ENCODE measurements at places on chromosomes 2 and 18.

- DNase-seq = no peak
Observed at GRCh38 chr2:150607390-150607811, 119.9 kb upstream of the RND3 start.

DNA sequence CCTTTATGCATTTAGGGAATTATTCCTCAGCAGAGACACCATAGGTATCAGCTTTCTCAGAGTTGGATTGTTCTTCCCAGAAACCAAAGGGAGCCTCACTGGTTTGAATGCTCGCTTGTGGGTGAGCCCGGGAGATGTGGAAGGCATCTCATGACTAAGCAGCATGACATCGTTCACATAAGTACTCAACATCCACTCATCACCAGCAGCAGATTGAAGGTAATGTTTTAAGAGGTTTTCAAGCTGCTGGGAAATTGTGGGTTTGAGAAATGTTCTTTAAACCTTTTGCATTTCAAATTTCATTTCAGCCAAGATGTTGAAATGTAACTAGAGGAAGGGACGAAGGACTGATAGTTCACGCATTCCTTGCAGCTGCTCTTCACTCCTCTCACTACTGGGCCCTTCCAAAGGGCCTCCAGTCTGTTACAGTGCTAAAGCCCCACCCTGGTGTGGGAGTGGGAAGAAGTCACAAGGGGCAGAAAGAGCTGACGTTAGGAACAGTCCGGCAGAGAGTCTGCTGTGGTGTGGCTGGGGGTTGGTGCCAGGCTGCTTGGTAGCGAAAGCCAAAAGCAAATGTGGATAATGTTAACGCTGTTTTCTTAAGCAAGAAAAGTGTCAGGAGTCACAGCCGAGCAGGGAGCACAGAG is 324.5 kb upstream of the EPHA4 start:
- no peak for DNase-seq

DNA sequence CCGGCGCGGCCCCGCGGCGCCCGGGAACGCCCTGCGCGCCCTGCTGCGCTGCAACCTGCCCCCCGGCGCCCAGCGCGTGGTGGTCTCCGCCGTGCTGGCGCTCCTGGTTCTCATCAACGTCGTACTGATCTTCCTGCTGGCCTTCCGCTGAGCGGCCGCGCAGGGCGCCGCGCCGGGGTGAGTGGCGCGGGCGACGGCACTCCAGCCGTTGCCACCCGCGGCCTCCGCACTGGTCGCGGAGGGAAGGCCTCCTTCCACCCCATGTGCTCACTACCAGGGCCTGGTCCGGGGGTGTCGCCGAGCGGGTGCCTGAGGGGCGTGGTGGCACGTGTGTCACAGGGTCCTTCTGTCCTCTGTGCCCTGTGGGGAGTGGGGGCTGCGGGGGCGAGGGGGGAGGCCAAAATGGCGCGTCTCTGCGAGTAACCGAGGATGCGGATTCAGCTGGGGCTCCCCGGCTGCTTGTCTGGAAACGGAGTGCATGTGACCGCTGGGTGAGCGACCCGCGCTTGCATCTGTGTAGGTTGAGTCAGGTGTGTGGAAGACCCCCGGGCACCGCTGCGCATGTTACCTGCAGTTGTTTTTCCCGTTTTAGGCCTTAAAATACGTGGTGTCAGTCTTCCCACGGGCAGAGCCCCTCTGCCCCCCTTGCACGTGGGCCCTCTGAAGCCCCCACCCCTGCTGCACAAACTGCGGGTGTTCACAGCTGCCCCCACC is 58.0 kb downstream of the FAM168B start:
- DNase-seq = no peak

DNA sequence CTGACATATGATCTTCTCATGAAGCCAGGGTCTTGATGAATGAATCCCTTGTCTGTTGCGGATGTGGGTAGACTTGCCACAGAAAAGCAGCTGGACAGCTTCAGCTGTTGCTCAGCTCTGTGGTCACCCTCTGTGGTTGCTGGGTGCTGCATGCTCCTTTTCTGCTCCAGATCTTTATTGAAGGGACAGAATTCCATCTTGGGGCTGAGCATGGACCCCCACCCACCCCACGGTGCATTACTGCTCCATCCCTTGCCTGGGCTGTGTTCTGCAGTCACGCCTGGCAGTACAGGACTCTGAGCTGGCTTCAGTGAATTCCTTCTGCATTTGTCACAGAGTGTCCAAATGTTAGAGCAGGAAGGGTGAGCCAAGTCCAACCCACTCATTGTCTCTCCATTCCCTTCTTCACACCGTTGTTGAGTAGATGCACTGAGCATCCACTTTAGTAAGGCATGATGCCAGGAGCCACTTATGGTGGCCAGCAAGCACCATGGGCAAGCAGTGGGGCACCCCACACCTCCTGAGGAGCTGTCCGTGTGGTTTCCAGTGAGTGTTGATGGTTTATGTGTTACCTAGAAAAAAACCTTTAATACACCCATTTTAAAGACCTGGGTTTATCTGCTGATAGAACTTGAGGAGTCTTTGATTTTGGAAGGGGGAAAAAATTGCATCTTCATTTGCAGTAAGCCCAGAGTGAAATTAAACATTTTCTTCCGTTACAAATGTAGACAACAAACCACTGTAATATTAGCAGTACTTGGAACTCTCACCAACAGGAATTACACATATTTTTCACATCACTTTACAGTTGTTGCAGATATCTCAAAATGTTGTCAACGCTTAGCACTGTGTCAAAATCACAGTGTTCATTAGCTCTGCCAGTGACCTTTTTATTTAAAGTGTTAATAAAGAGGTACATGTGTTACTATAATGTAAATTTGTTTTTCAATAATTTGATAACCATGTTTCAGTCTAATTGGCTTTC is 14.7 kb upstream of the ITGB6 start:
- DNase-seq = no peak

- no peak for DNase-seq
Observed at GRCh38 chr2:136253288-136254004, 135.5 kb upstream of the CXCR4 start.

DNA sequence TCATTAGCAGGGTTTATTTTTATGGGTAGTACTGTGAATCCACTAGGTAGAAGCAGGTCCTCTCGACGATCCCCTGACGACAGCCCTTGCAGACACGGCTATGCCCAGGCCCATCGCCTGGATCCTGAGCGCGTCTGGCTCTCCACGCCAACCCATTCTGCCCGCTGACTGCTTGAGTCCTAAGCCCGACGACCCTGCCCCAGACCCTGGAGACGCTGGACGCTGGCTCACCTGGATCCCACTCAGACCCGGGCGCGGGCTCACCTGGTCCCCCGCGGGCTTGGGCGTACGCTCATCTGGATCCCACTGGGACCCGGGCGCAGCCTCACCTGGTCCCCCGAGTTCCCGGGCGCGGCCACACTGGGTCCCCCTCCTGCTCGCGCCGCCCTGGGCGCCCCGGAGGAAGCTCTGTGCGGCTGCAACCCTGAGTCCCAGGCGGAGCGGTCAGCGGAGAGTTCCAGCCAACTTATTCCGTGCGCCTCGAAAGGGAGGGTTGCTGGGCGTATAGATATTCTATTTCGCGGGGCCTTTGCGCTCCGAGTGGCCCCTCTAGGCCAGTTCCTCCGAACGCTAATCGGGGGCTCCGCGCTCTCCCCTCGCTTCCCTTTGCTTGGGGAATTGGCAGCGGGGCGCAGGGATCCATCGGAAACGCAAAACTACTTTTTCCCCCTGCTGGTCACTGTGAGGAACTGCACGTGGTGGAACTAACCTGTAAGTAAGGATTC is 22.4 kb upstream of the RMP24 start:
- DNase-seq = no peak

DNA sequence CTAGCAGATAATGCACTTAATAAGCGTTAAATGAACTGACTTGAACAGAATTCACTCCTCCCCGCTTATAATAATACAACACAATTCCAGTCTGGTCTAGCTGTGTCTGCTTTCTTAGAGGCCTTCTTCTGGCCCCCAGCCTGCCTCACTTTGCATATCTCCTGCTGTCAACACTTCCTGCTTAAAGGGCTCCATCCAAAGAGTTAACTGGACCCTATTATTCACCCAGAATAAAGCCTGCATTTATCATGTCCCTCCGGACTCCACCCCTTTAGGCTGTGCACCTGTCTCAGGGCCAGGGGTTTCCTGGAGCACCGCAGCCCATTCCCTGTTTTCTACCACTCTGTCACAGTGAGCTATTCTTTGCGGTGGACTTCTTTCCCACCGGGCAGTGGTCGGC is 292.8 kb upstream of the FBXO11 start:
- no peak for DNase-seq

DNA sequence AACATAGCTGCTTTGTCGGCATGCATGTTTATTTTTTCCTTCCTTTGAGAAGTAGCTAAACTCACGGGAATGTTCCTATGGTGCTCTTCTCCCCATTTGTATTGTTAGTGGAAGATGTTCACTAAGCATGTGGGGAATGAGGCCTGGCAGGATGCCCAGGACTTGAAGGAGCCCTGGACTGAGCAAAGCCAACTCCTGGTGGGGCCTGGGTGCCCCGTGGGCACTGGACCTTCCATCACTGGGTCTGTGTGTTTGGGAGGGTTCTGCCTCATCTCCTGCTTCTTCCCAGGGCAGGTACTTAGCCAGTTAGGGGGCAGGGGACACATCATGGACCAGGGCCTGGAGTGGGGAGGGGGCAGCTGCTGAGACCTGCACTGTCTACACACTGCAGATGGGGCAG is 49.3 kb downstream of the ACAA2 start:
- DNase-seq = no peak

GRCh38 chr2:38467768-38468455 is 90.8 kb upstream of the ATL2 start:
- no peak for DNase-seq

DNA sequence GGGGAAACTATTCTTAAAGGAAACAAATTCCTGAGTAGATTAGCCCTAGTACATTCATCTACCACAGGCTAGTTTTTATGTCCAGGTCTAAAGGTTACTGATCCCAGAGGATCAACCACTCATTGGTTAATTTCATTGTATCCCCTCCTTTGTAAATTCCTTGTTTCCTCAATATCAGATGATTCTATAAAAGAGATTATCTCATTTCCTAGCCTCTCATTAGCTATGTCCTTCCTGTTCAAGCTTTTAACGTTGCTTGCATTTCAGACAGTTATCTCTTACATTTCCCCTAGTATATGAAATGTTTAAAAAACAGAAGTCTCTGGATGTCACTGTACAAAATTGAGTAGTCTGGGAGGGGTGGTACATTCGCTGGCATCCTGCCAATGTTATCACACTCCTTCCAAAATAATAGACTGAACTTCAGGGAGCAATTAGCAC is 24.2 kb upstream of the ARMC9 start:
- no peak for DNase-seq

DNA sequence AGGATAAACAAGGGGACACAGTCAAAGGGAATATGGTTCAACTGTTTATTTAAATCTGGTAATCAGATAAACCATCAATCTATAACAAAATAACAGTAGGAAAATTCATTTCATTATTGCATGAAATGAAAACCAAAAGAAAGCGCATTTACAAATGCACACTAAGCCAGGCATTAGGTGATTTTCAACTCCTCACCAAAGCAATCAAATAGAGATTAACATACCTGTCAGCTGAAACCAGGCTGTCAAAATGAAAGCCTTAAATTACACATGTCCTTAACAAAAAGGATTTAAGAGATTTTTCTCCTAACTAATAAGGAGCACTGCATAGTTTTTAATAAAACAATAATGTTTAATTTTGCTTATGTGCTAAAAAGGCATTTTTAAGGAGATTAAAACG is 23.0 kb downstream of the STK39 start:
- DNase-seq = no peak

DNA sequence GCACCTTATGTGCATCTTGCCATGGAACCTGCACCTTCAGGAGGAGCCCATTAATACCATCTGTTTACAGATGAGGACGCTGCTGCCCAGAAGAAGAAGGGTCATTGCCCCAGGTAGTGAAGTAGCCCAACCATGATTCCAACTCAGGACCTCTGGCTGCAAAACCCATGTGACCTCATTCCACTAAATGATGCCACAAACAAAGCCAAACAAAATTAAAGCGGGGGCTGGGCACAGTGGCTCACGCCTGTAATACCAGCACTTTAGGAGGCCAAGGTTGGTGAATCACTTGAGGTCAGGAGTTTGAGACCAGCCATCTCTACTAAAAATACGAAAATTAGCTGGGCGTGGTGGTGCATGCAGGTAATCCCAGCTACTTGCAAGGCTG is 202.1 kb downstream of the EIPR1 start:
- no peak for DNase-seq

DNA sequence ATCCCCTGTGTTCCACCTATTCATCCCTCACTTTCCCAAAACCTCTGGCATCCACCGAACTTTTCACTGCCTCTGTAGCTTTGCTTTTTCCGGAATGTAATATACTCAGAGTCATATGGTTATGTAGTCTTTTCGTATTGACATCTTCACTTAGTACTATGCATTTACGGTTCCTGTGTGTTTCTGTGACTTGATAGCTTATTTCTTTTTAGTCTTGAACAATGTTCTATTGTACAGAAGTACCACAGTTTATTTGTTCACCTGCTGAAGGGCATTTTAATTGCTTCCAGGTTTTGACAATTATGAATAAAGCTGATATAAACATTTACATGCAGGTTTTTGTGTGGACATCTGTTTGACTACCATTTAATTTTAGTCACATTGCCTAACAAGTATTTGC is 154.7 kb upstream of the DOK6 start:
- DNase-seq = no peak

- DNase-seq = no peak
Observed at GRCh38 chr2:164913011-164913410, 42.3 kb downstream of the SLC38A11 start.

DNA sequence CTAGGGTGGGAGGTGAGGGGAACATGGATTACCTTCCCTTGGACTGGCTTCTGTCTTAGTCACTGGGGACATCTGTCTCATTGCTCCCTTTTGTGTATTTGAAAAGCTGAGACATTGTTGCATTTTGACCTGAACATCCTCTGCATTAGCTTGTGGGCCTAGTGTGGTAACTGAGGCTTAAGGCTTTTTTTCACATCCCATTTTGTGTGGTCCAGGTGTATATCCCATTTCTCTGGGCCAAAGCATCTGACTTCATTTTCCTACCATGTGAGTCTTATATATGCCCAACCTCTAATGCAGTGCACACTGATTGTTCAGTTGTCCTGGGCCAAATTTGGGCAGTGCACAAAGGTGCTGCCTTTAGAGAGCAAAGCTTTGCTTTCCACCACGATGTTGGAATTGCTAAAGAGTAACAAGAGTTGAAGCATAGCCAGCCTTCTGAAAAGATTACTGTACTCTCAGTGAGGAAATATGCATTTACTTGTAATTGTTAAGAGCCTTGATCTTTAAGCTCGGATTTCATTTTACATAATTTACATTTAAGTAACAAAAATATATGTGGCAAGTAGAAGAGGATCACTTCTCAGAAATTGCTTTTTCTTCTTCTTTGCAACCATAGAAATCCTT is 13.3 kb downstream of the PRKCE start:
- DNase-seq = no peak
